ENCODE measurements at places on chromosomes 12 and 14. TPM values are rescaled to one million over a fixed set of nuclear protein-coding genes. Genes with fewer than 3 reads are reported as not detected.

DNA sequence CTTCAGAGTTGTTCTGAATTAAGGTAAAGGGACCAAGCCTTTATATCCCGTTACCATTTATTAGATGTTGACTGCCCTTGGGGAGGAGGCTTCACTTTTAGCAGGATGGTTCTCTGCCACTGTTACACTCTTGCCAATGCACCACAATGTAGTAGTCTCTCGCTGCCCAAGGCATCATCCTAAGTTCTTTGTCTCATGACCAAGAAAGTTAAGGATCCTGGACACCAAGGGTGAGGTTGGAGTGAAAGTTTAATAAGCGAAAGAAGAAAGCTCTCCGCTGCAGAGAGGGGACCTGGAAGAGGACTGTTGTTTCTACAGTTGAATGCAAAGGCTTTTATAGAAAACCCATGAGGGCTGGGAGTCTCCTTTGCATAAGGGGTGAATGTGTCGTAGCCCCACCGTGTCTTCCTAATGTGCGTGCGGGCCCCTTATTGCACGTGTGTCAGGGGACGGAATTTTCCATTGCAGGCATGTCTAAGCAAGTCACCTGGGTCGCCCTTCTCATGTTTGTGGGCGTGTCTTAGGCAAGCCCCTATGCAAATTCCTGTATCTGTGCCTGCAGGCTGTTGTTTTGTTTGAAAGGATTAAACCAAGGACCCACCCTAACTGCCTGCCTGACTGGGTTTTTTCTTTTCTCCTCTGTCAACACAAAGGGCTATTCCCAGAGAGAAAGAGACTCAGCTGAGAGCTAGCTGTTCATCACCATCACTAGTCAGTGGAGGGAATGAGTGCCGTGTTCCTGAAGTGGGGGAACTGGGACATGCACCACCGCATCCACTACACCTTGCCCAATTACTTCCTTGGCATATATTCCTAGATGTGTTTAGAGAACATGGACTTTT is 17.6 kb upstream of the RNASE1 start:
- DNase-seq, result no peak

DNA sequence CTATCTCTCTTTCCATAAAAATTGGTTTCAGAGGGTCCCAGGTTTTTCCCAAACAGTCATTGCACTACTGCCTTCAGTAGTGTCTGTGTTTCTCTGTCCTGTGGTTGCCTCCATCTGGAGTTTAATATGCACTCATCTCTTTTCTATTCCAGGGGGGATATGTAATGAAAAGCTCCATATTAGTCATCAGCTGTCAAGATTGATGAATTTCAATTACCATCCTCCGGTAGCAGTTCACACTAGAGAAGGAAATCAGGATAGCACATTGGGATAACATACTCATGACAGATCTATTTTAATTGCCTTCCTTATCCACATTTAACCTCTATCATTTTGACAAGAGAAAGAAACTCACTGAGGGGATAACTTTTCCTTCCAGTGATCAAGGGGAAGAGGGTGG is 589.0 kb upstream of the SEL1L start:
- DNase-seq, result no peak

- no peak for DNase-seq
Observed at GRCh38 chr12:123494124-123494851, 36.3 kb downstream of the SNRNP35 start.

- no peak for DNase-seq
Observed at GRCh38 chr12:83210933-83211332, 524.2 kb downstream of the TMTC2 start.

Gene VCPKMT
- 10.4 TPM for total RNA-seq

Gene RIPK3
- 0.80 TPM for total RNA-seq

Gene KRT75
- not detected for total RNA-seq

Gene MDGA2
- total RNA-seq, result not detected

Data from chondrocyte (in vitro differentiated cells).